ENCODE measurements at places on chromosomes 2 and 18.

- DNase-seq = no peak
Measured at GRCh38 chr2:157980020-157980419, 103.9 kb upstream of the ACVR1 start.

- peak; percentile 27 for DNase-seq
Measured at GRCh38 chr2:86337244-86337835, at the start of gene REEP1. Gene REEP1, minus strand, starts transcription at chr2:86337626. Its CDS starts 116 bp downstream, at chr2:86337510.

- no peak for DNase-seq
Measured at GRCh38 chr2:161384864-161385263, 31.2 kb upstream of the TBR1 start.

DNA sequence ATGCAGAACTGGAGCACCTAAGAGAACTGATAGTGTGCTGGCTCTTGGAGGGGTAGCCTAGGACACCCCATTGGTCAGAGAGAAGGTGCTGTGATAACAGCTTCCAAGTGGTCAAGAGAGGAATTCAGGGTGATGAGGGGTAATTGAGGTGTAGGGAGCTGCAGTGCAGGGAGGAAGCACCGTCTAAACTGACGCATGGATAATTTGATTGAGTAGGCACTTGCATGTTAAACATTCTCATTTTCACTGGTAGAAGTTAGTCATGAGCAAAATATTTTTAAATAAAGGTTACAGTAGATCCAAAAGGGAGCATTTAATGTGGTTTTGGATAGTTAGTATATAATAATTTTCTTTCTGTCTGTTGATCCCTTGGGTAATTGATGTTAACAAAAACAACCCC is 155.1 kb upstream of the TCF4 start:
- no peak for DNase-seq

- no peak for DNase-seq
Measured at GRCh38 chr2:30448866-30449265, 1.8 kb downstream of the LCLAT1 start.

DNA sequence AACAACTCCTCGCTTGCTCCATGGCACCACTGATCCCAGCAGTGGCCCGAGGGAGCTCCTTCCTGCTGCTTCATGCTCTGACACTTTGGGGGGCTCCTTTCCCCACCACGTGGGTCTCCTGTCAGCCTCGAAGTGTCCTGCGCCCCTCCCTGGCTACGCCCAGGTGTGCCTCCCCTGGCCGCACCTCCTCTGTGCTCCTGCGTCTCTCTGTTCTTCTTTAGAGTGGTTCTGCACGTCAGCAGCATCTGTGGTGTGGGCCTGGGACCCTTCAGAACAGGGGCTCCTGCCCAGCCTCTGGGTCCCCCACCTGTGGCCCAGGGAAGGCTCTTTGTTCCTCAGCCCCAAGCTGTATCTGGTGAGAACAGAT is 26.7 kb upstream of the NTSR2 start:
- no peak for DNase-seq

DNA sequence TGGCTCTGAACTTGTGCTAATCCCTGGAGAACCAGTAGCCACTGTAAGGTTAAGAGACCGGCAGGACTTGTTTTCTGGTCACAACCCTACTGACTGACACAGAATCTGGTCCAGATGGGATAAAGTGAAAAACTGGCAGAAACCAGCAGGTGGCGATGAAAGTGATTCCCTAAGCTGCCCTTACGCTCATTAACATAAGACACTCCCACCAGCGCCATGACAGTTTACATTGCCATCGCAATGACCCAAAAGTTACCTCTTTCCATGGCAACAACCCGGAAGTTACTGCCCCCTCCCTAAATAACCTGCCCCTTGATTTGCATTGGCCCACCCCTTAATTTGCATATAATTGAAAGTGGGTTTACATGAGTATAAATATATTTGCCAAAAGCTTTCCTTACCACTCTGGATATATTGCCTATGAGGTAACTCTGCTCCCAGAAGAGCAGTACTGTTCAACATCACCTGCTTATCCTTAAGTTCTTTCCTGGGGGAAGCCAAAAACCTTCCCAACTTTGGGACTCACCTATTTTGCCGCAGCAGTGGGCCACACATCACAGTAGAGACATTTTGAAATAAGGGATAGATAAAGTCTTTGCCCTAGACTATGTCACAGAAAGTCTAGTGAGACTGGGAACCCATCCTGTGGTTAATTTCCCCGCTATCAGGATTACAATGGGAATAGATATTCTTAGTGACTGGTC is 35.8 kb upstream of the AFF3 start:
- DNase-seq = no peak

- no peak for DNase-seq
Measured at GRCh38 chr18:11817229-11817628, 34.0 kb upstream of the CHMP1B start.

GRCh38 chr18:57149051-57149450 is 2.2 kb downstream of the BOD1L2 start:
- DNase-seq = no peak

DNA sequence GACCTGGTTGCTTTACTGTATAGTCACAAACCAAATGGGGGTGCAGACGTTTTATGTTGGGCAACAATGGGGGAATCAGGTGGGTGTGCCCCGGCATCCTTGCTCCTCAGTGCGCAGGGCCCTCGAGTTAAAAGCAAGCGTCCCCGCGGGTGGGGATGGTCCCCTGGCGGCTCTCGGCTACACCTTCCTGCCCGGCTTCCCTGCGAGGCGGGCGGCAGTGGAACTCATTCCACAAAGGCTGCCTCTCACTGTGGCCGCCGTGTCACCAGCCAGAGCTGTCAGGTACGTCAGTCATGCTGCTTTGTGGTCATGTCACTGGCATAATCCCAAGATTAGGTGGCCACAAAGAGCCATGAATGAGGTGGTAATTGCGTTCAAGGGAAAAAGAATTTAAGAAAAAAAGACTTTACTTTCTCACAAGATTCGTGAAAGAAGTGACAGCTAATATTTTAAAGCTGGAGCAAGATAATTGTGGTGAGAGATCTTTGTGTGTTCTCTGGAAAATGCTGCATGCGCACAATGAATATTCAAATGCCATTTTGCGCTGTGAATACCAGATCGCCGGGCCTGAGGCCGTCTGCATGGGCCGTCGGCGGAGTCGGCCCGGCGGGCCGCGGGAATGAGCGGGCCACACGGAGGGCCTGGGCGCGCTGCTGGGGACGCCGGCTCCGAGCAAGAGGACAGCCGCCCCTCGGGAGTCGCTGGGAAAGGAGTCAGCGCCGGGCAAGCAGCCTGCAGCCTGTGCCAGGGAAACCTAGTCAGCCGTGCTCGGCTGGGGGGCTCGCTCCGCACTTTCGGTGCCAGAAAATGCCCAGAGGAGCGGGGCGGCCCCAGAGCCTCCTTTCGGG is 82.3 kb upstream of the LDLRAD4 start:
- DNase-seq = no peak

GRCh38 chr2:137357634-137358033 is 592.3 kb downstream of the THSD7B start:
- no peak for DNase-seq

- DNase-seq = peak; percentile 3
Measured at GRCh38 chr2:119753041-119753929, 6.4 kb upstream of the PTPN4 start.

- DNase-seq = no peak
Measured at GRCh38 chr2:237774811-237775553, 23.6 kb upstream of the RBM44 start.

DNA sequence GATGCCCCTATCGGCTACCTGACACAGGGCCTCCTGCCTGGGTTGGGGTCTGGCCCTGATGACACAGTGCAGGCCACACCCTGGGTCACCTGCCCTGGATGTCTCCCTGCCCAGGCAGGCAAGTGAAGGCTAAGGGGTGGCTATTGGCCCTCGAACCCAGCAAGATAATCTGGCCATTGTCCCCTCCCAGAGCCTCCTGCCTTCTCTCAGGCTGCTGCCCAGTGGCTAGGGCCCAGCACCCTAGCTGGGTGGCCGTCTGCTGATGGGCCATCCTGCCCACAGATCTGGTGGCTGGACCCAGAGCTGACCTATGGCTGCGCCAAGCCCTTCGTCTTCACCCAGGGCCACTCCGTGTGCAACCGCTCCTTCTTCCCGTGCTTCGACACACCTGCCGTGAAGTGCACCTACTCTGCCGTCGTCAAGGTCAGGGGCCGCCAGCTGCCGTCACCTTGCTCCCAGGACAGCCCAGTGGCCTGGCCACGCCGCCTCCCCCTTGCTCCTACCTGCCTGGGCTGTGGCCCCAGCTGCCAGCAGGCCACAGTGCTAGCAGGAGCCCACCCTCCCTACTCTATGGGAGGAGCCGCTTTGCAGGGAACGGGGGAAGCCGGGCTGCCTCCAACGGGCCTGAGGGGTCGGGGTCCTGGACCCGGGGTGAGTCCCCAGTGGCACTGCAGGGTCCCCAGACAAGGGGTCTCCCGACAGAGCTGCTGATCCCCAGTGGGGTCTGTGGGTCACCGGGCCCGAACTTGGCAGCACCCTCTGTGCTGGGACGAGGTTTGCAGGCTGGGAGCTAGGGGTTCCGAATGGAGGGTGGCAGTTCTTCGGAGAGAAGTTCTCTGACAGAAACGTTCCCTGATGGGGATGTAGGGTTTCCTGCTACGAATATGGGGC is 4.1 kb downstream of the RNPEPL1 start:
- DNase-seq = no peak

- DNase-seq = no peak
Measured at GRCh38 chr2:62687636-62688035, 17.9 kb upstream of the EHBP1 start.

- no peak for DNase-seq
Measured at GRCh38 chr2:223465793-223466192, 136.4 kb downstream of the SCG2 start.

GRCh38 chr2:55902971-55903370 is 20.6 kb downstream of the EFEMP1 start:
- DNase-seq = no peak

DNA sequence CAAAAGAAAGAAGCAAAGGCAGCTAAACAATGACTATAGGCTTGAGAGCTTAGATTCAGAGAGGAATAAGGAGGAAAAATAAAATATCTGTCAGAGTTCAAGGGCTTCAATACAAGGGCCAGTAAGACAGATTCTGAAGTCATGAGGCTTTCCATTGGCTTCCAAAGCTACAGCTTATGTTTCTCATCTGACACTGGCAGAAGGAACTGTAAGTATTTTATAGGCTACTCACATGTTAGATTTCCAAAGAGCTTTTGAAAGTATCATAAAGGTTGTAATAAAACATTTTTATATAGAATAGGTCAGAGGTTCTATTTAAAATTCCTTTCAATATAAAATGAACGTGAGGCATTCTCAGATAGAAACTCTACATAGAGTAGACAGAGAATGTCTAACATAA is 746.6 kb upstream of the NXPH2 start:
- no peak for DNase-seq

GRCh38 chr2:42296226-42296625 is 64.8 kb downstream of the COX7A2L start:
- no peak for DNase-seq

DNA sequence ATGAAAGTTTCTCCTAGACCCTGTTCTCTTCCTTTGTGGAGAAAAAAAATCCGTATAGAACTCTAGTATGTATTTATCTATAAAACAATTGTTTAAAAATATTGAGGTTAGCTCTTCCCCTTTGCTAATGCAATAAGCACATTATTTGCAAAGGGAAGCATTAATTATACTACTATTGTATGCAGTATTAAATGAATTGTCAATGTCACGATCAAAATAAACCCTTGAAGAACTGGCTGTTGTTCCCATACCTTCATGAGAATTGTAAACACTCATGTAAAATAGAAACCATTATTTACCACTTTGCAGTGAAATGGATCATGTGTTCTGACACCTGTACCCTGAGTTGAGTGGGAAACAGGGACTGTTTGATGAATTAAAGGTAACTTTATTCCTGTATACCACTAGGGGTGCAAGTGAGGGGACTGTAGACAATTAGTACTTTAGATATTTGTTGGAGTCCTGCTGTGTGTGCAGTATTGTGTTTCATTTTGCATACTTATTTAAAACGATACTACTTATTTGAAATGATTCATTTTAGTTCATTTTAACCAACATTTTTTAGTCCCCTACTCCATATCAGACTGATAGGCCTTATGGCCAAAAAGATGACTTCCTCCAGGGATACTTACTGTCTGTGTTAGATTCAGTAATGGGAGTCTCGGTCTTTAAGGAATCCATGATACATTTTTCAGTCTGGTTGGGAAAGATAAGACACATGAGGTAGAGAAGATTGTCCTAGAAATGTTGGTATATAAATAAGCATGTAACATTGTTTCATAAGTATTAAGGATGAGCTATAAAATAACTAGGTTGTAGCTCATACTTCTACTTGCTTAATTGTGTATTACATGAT is 7.9 kb downstream of the PKP4 start:
- no peak for DNase-seq

DNA sequence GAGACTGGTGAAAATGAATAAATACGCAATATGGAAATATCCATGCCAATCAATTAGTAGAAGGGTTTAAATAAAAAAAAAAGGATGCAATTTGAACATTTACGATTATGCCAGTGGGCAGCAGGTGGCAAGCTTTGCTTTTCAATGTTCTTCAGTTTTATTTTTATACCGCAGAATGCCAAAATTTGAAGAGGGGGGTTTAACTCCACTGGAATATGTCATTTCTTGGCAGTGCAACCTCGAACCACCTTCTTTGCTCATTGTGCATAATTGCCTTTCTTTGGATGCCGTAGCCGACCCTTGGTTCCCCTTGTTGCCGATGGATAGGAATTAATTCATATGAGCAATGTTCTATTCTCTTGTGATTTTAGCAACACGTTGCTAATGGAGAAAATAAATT is 88.0 kb downstream of the LTBP1 start:
- DNase-seq = no peak

DNA sequence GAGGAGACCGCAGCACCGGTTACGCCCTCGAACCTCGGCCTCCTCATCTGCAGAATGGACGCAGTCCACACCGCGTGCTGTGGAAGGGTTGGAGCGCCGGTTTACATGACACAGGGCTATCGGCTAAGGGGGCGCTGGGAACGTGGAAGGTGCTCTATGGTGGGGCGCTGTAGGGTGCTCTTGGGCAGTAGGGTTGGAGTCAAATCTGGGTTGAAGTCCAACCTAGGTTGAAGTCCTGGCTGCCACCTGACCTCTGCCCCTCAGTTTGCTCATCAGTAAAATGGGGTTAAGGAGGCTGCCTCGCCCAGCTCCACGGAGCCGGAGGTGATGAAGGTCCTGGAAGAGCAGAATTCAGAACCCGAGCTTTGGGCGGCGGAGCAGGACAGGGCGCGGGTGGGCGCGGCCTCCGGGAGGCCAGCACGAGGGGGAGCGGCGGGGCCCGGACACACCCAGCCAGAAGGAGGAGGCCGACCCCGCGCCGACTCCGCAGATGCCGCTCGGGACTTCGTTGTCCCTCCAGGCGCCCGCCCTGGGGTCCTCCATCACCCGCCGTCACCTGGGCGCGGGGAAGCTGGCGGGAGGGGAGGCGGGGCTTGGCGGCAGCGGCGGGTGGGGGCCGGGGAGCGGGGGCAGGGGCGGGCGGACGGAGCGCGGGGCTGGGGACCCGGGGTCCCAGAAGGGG is 558 bp upstream of the GAREM2 start:
- no peak for DNase-seq

Data from NCI-H2107 (cell line).